ENCODE measurements at places on chromosomes 7 and 10.
A peak's percentile ranks its signal among the peaks of the same experiment; 100 is the strongest.

DNA sequence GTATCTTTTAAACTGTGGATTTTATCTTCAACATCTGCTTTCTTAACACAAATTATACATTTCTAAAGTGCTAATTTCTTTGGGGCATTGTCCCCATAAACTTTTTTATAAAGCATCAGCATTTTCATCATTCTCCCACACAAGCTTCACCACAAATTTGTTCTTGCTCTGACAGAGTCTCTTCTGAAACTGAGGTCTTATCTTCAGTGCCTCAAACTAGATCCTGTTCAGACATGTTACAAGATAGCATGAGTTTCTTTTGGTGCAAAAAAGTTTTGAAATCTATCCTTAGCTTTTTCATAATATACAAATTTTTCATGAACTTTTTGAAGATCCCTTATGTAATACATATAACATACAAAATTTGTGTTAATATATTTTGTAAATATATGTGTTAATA lies 346.6 kb downstream of the IPMK start:
- DNase-seq = no peak

DNA sequence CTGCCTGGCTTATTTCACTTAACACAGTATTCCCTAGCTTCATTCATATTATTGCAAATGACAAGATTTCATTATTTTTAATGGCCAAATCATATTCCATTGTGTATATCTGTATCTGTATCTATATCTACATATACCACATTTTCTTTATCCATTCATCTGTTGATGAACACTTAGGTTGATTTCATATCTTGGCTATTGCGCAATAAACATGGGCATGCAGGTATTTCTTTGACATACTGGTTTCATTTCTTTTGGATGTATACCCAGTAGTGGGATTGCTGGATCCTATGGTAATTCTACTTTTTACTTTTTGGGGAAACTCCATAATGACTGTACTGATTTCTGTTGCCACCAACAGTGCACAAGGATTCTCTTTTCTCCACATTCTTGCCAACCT lies 68.9 kb upstream of the CREB5 start:
- DNase-seq = no peak

DNA sequence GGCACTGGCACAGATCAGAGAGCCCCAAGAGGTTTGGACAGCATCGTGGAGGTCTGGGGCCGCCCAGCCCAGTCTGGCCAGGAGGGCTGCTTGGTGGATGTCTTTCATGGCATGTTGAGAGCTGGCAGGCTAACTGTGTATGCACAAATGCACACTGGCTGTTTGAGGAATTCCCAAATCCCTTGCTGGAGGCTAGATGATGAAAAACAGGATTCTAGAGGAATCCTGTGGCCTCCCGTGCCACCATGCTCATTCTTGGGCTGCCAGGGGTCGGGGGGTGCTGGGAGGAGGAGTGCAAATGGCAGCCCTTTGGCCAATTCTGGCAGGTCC lies 26.5 kb downstream of the LEP start:
- DNase-seq = no peak

- DNase-seq = peak; percentile 41
These were observed 25.7 kb upstream of the ADD3 start for GRCh38 chr10:109982123-109982522.

- DNase-seq = no peak
These were observed 259.1 kb downstream of the PTPRN2 start for GRCh38 chr7:158328376-158329013.

- DNase-seq = no peak
These were observed 259.5 kb upstream of the CTBP2 start for GRCh38 chr10:125419831-125420230.

GRCh38 chr7:26238032-26238431 lies 36.5 kb downstream of the CBX3 start:
- DNase-seq = no peak

GRCh38 chr10:78913219-78914059 lies 155.3 kb upstream of the ZMIZ1 start:
- no peak for DNase-seq

- peak; percentile 24 for DNase-seq
These were observed 31.8 kb downstream of the AP3M1 start for GRCh38 chr10:74118804-74119203.

- DNase-seq = peak; percentile 51
These were observed 1.2 kb downstream of the MARCHF5 start for GRCh38 chr10:92291921-92292845.

- DNase-seq = no peak
These were observed 24.6 kb downstream of the TYW1 start for GRCh38 chr7:67021260-67021659.

- DNase-seq = no peak
These were observed 98.6 kb upstream of the FGFR2 start for GRCh38 chr10:121696854-121697253.

GRCh38 chr7:20561466-20561865 lies 54.0 kb upstream of the ABCB5 start:
- DNase-seq = no peak

GRCh38 chr7:50335795-50336754 lies 31.6 kb downstream of the IKZF1 start:
- no peak for DNase-seq

- no peak for DNase-seq
These were observed 60.8 kb upstream of the BTRC start for GRCh38 chr10:101293007-101293723.
